ENCODE measurements at places on chromosomes 13 and 19.

DNA sequence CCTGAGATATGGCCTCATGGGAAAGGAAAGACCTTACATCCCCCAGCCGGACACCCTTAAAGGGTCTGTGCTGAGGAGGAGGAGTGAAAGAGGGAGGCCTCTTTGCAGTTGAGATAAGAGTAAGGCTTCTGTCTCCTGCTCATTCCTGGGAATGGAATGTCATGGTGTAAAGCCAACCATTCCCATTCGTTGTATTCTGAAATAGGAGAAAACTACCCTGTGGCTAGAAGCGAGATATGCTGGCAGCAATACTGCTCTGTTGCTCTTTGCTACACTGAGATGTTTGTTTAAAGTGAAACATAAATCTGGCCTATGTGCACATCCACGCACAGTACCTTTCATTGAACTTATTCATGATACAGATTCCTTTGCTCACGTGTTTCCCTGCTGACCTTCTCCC is 783 bp upstream of the ZNF587B start:
- DNase-seq: no peak

DNA sequence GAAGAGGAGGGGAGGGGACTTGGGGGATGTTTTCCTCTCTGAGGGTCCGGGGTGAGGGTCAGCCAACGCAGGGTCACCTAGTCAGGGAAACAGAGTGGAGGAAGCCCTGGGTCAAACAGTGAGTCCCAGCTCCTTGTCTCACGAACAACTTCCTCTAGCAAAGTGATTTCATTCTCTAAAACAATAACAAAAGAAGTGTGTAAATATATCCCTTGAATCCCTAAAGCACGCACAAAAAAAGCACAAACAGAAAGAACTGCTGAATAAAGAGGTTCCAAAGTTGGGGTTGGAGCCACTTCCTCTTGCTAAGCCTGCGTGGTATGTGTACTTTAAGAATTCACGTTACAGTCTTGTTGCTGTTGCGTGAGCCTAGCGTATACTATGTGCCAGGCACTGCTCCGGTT is 1.5 kb upstream of the C5AR2 start:
- no peak for DNase-seq

GRCh38 chr19:13401388-13401787 is 104.9 kb downstream of the CACNA1A start:
- no peak for DNase-seq

- DNase-seq: no peak
Measured at GRCh38 chr13:23551213-23552008, 18.8 kb upstream of the TNFRSF19 start.

DNA sequence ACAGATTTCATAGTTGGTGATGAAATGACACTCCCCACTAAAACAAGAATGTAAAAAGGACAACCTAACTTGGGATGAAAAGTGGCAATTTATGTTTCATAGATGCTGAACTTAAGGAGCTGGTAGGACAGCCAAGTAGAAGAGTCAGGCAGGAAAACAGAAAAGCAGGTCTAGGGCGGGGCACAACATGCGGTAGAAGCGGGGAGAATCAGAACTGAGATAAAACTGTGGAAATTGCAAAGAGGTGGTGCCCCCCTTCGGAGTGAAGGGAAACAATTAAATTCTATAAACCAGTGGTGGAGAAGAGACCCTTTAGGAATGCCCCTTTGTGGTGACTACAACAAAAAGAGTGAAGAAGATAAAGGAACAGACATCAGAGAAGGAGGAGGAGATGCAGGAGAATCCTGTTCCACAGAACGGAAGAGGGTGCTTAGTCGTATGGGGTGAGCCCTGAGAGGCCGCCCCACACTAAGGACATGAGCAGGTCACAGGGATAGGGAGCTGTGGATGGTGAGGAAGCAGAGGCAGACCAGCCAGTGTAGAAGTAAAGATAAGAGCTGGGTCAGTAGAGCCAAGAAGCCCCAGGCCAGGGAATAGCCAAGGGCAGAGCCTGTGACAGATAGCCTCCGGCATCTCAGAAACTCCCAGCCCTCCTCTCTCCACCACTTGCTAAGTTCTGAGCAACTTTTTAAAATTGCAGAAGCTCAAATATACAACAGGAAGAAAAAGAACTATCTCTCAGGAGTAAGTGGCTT is 100.3 kb upstream of the DOCK9 start:
- no peak for DNase-seq

GRCh38 chr13:83325125-83325853 is 557.0 kb downstream of the SLITRK1 start:
- no peak for DNase-seq

- DNase-seq: no peak
Measured at GRCh38 chr19:3765121-3765520, 2.6 kb downstream of the MRPL54 start.

DNA sequence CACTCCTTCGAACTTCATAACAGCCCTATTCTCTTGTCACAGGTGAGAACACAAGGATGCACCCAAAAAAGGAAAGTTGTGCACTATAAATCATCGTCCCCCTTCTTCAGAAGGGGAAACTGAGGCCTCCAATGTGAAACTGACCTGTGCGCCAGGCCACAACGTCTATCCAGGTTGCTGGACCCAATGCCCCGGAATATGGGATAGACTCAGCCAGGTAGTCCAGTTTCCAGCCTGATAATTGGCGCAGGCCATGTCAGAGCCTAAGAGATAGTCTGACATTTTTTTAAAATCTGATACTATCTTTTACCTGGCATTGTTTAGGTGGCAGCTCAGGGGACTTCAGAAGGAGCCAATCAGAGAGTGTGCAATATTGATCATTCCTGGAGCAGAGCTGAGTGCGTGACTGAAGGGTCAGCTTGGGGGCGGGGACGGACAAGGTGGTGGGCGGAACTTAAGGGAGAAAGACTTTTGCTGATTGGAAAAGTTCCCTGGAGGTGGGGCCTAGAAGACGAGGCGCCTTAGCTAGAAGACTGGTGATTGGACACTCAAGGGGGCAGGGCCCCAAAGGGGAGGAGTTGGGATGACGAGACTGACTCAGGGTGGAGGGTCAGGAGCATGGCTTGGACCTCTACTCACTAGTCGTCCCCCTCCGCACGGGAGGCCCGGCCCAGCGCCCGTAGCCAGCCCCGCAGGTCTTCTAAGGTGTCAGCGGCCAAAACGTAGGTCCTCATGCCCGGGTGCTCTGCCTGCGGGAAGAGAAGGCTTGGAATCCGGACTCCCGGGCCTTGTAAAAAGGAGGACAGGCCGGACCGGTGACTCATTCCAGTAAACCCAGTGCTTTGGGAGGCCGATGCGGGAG is 8.5 kb downstream of the PLEKHA4 start:
- peak; percentile 57 for DNase-seq

GRCh38 chr13:75841905-75842304 is 205.8 kb downstream of the LMO7 start:
- DNase-seq: no peak

DNA sequence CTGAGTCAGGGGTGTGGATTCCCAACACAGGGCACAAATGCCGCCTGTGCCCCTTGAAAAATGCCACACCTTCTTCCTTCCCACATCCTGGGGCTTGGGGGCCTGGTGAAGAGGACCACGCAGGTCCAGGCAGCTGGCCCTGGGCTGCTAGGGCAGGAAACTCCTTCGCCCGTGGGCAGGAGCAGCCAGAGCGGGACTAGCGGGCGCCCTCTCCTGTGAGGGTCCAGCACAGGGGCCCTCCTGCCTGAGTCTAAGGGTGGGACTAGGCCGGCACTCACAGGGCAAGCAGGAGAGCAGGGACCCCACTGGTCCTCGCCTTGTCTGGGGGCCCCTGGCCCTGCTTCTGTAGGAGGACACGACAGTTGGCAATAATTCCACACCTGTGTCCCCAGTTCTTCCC is 7.5 kb upstream of the CEBPA start:
- DNase-seq: no peak
